Non-pigmented ciliary epithelial cell (primary cell): ENCODE measurements at places on chromosomes 1 and 21.

DNA sequence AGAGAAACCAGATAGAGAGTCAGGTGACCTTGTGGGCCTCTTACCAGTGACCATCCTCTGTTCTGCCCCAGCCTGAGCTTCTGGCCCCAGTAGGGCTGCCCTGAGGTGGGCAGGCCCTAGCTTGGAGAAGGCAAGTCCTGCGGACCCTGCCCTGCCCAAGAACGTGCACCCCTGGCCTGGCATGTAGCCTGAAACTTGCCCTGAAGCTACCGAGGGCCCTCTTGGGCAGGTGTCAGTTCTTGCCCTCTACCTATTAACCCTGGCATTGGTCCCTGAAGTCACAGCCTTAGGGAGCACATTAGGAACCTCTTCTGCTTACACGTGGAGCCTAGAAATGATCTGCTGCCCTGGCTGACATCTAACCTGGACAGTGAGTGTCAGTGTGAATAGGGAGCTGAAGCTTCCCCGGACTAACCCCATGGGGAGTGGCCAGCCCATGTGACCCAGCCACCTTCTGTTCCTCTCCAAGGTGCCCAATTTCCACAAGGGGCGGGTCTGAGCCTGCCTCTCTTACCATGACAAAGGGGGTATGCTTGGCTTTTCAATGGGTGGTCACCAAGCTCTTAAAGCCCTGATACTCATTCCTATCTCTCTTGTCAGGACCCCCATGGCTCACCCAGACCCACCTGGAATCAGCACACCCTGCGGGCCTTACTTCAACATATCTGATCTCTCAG lies 163.0 kb downstream of the ZSCAN20 start:
- DNase-seq = no peak

GRCh38 chr1:193157360-193157759 lies 29.1 kb downstream of the B3GALT2 start:
- no peak for DNase-seq

GRCh38 chr1:98429965-98430443 lies 231.5 kb upstream of the SNX7 start:
- DNase-seq = no peak

GRCh38 chr1:248703674-248704073 lies 1.1 kb upstream of the OR14I1 start:
- DNase-seq = no peak

GRCh38 chr1:2929335-2929734 lies 91.9 kb upstream of the ACTRT2 start:
- DNase-seq = no peak

DNA sequence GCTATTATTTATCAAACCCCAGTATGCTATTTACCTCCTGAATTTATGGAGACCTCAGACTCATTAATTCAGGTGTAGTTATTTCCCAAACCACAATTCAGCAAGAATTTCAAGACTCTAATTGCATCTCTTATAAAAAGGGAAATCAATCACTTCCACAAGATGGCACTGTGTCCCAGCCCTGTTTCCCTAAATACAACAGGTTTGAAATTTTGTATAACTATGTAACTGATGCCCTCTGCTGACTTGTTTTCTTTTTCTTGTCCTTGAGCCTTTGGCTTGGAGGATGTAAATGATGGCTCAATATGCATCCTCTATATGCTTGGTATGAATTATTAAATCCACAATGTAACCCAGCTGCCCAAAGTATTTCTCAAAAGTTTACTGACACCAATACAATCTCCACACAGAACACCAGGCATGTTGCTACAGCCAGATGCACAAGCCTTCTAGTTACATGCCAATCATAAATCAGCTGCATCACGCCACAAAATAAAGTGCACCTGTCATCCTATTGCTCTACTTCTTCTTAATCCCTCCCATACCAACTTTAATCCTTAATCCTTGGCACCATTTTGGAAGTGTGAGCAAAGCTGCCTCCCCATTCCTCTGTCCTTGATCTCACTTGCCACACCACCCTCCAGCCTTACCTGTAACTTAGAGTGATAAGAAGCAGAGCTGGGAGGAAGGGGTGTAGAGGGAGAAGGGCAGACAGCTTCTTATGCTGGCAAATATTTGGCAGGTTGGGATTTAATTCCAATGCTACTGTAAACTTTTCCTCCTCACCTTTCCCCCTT lies 9.0 kb downstream of the C1orf105 start:
- DNase-seq = peak; percentile 32

GRCh38 chr1:117632269-117633067 lies 26.6 kb downstream of the TENT5C start:
- no peak for DNase-seq

DNA sequence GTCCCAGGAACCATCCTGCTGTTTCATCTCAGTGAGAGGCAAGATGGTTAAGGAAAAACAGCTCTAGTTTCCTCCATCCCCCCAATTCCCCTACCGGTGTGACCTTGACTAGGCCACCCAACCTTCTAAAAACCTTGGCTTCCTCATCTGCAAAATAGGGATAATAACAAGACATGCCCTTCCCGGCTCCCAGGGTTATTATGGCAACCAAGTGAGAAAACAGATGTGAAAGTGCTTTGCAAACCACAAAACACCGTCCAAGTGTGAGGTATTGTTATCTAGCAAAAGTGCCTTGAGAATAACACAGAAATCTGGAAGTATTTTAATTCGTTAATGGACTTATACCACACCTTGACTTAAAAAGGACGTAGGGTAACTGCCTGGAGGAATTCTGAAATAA lies 62.7 kb downstream of the ITPKB start:
- DNase-seq = no peak

GRCh38 chr1:65021795-65022194 lies 55.4 kb upstream of the JAK1 start:
- no peak for DNase-seq

DNA sequence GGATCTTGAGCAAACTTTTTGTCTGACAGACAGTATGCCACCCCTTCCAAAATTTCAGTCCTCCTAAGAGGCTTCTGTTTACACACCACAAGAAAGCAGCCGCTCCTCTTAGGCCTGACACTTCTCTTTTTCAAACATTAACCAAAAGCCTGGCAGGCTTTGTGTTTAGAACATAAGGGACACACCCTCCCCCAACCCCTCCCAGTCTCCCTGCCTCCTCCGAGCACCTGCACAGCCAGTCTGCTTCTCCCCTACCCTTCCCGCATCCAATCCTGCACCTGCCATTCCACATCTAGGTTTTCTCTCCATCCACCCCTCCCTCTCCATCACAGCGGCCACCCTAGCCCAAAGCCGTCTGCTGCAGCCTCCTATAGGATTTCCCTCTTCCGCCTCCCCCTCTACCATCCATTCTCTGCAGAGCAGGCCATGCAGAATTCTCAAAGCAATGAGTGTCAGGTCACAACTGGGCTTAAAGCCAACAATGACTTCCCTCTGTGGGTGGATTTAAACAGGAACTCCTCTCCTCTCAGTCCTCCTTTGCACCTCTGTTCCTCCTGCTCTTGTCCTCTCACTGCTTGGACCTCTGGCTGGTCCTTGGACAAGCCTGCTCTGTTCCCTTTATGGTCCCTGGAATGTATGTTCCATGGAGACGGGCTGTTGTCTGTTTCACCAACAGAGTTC lies 478.2 kb downstream of the NPHP4 start:
- DNase-seq = no peak

GRCh38 chr1:106613068-106613467 lies 443.4 kb upstream of the PRMT6 start:
- no peak for DNase-seq

DNA sequence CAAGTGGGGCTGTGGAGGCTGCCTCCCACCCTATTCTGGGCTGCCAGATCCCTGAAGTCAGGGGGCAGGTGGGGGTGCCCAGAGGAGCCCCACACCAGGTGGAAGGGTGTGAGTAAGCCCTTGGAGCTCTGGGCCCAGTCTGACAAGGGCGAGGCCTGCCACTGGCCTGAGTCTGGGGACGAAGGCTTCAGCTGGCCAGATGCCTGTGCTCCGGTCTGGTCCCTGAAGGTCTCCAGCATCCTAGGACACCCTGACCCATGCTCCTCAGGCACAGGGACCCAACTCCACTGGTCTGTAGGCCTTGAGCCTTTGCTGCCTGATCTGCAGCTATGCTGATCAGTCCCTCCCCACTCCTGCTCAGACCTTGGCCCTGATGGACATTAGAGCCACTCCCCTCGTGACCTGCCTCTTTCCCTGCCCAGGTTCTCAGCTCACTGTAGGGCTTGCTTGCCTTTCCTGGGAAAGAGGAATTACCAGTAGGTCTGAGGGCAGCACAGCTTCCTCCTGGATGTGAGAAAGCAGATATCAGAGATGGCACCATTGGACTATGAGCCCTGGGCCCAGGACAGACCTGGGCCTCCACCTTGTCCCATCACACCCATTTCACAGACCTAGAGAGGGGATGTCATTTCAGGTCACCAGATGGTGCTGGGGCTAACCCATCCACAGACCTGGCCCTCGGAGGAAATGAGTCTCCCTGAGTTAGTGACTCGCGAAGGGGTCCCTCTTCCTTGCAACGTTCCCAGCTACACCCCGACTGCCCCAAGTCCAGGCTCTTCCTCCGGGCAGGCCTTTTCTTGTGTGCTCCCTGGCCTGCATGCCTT lies 32.8 kb upstream of the CSF3R start:
- DNase-seq = no peak

DNA sequence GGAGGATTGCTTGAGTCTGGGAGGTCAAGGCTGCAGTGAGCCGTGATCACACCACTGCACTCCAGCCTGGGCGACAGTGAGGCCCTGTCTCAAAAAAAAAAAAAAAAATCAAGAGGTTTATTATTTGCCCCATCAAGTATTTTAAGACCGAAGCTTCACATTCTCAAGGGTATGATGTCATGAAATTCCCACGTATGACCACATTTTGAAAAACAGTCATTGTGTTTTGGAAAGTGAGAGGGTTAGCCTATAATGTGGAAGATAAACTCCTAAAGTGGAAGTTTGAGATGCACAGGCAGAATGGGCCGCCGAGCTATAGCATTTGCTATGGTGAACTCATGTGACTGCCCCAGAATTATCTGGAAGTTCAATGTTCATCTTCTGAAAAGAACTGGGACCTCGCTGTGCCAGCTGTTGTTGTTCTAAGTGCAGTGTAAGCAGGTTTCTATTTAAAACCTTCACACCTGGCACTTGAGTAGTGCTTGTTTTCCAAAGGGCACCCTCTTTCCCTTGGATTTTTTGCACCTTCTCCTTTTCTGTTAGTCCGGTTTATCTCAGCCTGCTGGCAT lies 96.9 kb upstream of the SLC25A33 start:
- no peak for DNase-seq

GRCh38 chr1:15802234-15802965 lies 5.0 kb downstream of the UQCRHL start:
- DNase-seq = no peak

DNA sequence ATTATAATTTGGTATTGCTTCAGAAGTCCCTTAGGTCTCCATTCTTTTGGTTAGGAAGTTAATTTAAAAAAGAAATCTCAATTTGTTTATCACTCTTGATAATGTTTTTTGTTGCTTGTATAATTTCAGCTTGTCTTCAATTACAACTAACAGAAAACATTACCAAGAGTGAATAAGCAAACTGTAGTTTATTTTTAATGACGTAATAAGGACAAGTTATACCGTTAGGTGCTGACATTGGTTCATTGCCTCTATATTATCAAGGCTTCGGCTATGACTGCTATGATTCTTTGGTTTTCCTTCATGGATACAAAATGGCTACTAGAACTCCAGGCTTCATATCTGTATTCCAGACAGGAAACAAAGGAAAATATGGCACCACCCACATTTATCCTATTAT lies 220.6 kb downstream of the PTGER3 start:
- no peak for DNase-seq

GRCh38 chr1:56180520-56181190 lies 398.7 kb downstream of the PLPP3 start:
- DNase-seq = no peak

DNA sequence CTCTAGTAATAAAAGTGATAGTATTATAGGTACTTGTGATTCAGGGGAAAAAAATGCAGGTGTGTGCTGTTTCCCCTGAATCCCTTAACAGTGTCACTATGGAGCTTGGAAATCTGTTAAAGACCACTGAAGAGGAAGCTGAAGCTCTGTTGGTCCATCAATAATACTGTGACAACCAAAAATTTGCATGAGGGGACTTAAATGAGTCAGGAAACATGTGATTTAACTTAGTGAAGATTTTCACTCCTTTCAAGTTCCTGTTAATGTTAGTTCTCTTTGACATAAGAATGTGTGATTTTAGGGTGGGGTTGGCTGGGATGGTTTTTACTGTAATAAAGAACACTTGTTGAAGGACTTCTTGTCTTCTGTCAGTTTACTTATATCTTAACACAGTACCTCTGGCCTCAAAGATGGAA lies 32.0 kb downstream of the VANGL2 start:
- DNase-seq = no peak

- DNase-seq = no peak
These were observed 133.2 kb downstream of the BRINP3 start for GRCh38 chr1:190344454-190344853.

DNA sequence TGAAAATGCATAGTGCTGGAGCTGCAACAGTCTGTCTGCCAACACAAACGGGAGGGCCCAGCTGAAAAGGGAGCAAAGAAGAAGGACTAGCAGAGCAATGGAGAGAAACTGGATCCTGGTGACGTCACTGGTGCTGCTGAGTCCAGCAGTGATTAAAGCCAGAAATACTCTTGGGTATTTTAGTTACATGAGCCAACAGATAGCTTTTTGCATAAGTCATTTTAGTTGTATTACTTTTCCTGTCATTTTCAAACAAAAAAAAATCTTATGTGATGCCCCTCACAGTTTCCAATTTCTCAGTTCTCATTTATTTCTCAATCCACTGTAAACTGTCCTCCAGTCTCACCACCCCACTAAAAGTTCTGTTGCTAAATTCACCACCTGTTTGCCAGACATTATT lies 38.7 kb upstream of the NEK7 start:
- DNase-seq = peak; percentile 80

DNA sequence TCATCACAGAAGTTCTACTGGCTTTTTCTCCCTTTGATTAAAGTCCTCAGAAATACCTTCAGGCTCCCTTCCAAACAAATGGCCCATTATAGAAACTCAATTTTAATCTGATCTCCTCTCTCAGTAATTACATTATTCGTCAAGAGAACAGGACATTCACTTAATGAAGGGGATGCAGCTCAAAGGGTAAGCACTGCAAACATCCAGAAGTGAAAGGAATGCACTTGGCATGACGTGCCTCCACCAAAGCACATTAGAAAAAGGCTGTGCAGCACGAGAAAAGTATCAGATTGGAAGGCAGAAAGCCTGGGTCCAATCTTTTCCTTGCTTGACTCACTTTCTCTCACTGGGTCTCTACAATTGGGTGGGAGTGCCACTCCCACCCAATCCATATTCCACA lies 222.6 kb upstream of the BEND5 start:
- no peak for DNase-seq

DNA sequence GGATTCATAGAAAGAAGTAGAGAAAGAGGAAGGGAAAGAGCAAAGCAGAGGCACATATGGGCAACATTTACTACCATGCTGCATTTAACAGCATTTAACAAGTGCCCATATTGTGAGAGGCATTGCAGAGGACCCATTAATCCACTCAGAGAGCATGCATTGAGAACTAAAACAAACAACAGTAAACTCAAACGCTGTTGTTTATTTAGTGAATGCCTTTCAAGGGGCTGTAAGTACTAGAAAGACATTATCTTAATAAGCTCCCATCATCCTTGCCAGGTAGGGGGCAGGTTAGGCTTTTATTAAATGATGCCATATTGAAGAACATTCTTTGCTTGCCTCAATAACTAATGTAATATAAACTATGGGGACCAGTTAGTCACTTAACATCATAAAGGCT lies 254.3 kb upstream of the DAB1 start:
- no peak for DNase-seq
